Activated gamma-delta T cell treated with anti-CD3 and anti-CD28 coated beads, Interleukin-2, amount 50 U/mL, for 16 hours (primary cell): ENCODE measurements at places on chromosomes 3 and 15.

DNA sequence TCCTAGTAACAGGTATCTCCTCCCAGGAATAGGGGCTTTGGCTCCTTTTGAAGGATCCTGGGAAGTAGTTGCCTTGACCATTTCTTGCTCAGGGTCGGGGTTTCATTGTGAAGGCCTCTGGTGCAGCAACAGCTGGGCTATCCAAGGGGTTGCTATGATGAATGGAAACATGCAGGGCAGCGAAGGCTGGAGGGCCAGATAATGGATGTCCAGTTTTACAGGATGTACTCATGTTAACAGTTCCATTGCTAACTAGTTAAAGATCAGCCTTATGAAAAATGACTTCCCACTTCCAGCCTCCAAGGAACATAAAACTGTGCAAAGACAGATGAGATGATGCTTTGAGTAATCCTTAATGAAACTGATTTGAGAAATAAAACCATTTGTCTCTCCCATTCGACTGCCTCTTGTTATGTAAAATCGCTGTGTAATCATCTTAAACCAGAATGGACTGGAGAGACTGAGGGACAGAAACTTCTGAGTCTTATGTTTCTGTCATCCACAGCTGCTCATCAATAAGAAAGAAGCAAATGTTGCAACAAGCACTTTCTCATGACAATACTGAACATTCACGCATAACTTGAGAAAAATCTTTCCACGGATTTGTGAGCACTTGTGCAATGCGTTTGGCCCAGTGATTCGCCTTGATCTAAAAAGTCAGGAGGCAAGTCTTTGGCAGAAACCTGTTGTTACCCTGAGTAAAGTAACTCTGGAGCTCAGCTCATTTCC lies 473.5 kb upstream of the RGMA start:
- DNase-seq: no peak

- no peak for DNase-seq
Observed at GRCh38 chr15:55823191-55823670, 80.3 kb upstream of the PRTG start.

DNA sequence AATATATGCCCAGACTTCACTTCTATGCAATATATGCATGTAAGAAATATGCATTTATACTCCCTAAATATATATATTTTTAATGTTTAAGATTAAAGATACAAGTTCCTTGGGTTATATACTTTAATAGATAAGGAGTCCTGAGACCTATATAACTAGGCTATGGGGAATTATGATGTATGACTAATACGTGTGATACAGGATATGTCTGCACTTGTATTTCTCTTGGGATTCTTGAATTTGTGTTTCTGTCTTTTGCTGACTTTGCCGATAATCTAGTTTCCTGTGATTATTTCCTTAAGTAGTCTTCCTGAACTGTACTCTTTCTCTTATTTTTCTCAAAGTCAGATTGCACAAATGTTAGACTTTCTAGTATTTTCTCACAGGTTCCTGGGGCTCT lies 109.6 kb downstream of the PIK3CB start:
- no peak for DNase-seq

- DNase-seq: no peak
Observed at GRCh38 chr3:189677667-189678066, 46.5 kb downstream of the TP63 start.

DNA sequence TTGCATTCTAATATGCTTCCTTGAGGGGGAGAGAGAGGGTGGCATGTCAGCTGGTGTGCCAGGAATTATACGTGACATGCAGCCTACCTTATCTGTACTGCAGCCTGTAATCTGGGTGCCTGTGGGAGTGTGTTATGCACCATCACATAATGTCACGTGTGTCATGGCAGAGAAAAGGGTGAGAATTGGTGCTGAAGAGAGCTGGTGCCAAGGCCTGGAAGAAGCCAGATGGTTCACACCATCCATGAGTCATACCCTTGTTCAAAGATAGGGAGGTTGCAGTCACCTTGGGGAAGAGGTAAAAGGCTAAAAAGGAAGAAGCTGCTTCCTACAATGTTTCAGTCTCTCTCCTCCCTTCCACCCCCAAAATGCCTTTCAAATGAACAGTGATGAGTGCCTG lies 5.3 kb downstream of the BRPF1 start:
- no peak for DNase-seq

DNA sequence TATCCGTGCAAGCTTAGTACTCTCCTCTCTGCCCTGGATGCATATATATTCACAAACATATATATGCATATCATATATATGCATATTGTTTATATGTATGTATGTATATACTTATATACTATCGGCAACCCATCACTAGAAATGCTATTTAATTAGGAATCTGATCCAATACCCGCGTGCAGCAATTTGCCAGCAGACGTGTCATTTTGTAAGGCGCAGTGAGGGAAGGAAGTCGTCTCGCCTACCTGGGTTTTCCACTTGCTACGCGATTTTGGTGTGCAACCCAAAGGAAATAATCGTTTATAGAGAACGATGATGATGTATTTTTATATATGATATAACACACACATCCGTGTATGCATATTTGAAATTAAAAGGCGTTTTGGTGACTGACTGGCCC lies 5.6 kb upstream of the FEZF2 start:
- DNase-seq: no peak

DNA sequence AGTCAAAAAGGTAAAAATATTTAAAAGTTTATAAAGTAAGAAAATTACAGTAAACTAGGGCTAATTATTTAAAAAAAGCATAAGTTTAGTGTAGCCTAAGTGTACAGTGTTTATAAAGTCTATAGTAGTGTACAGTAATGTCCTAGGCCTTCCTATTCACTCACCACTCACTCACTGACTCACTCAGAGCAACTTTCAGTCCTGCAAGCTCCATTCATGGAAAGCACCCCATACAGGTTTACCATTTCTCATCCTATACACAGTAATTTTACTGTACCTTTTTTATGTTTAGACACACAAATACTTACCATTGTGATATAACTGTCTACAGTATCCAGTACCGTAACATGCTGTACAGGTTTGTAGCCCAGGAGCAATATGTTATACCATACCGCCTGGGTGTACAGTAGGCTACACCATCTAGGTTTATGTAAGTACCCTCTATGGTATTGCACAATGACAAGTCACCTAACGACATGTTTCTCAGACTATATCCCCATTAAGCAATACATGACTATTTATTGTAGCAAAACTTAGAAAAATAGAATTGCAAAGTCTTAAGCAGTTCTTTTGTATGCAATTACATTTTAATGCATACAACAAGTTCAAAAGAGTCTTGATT lies 19.5 kb downstream of the AVEN start:
- no peak for DNase-seq

DNA sequence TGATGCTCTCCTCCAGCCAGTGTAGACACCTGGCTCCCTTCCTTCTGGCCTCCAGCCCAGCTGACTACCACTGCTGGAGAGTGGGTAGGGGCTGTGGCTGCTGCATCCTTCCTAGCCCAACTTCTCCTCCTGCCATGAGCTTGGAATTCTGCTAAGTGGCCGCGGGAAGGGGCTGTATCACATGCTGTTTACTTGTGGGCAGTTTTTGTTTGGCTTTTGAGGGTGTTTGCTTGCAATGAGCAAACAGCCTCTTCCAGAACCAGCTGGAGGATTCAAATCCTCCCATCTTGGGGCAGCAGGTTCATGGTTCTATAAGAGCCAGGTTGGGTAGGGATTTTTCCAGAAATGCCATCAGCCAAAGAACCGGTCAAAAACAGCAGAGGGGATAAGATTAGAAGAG lies 9.0 kb downstream of the GASK1A start:
- DNase-seq: no peak

DNA sequence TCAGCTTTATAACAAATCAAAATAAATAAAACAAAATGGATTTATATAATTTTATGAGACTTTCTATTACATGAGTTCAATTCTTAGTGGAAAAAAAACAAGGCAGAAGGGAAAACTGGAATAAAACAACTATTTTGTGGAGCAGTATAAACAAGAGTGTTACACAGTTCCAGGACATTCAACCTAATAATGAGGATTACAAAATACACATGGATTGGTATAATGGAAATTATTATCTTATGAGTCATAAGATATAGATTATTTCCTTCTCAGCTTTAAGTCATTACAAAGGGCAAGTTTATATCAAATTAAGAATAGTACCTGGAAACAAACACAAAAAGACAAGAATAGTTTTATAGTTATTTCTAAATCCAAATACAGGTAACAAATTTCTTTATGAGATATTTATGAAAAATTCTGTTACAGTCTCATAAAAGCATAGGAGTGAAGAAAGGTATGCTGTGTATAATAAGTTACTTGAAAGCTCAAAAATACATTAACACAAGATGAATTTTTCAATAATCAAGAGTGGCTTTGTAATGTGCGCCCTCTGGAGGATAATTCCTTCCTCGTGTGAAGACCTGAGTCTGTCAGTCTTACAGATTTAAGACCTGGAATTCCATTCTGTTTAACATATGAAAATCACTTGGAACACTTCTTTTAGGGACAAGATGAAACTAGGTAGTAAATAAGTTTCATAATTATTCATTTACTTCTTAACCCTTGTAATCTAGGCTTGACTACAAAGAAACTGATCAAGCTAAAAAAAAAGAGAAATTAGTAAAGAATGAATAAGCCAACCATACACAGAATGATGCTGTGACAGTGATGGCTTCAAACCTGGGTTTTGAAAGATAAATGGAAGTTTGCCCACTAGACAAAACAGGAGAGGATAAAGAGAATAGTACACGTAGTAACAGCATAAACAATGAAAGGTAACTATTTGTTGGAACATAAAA lies 9.5 kb downstream of the COPS2 start:
- peak; percentile 9 for DNase-seq

DNA sequence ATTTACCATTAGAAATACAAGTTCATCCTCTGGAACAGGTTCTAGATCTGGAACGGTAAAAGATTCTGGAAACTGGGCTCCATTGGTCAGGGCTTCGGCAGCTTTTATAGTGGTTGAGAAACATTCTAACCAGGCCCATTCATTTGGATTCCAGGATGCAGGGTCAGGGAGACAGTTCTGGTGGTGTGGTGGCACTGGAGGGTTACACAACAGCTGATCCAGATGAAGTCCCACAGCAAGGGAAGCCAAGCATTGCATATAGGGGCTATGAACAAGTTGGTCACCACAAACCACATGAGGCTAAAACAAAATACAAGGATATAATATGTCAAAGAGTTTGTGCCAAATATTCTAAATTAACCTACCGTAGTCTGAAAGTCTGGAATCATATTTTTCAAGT lies 43.0 kb downstream of the FBXL22 start:
- no peak for DNase-seq

DNA sequence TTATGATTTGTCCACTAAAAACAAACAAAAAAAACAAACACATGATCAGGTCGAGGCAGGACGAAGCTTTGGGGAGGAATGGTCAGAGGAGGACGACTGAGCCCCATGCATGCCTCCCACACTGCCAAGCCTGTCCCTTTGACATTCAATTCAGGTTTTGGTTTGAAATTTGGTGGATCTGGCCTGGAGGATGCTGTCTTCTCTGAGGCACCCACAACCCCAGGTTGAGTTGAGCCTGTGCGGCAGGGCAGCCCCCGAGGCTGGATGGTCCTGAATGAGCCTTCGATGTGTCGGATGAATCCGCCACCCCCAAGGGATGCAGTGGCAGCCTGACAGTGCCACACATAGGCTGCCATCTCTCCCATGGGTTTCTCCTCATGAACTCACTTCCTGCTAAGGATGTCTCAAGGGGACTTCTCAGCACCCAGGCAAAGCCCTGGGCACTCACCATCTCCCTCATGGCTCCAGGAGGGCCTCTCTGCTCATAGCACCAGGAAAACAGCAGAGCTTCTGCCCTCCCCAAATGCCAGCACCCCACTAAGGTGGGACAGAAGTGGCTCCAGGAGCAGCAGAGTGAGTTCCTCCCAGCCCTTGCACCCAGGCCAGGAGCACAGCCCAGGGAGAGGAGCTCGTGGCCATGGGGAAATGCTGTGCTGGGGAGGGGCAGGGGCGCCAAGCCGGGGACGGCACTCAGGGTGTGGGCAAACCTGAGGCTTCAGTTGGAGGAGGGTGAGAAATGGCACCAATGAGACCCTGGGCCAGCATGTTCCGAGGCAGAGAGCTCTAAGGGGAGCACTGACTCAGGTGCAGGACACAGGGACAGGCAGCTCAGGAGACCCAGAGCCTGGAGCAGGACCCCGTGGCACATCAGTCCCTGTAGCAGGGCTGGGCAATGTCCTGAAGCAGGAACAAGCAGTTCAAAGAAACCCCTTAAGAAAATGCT lies 18.5 kb downstream of the PRR23E start:
- no peak for DNase-seq

DNA sequence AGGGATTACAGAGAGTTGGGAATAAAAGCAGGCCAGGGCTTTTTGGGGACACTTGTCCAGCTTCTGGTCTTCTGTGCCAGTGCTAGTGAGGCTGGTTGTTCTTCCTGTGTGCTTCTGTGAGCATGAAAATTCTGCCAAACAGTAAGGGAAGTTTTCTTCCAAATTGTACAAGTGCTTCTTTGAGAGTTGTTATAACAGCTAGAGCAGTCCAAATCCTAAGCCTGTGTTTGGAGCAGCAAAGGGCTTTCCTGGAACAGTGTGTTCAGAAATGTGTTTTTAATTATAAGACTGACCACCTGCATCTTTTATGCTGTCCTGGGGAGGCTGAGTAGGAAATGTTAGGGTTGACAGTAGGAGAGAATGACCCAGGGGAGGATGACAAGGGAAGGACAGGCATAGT lies 223.0 kb upstream of the P2RY1 start:
- DNase-seq: no peak

GRCh38 chr3:10437272-10437994 lies 68.0 kb downstream of the ATP2B2 start:
- peak; percentile 58 for DNase-seq

- DNase-seq: no peak
Observed at GRCh38 chr3:150215616-150216015, 192.5 kb upstream of the TSC22D2 start.

DNA sequence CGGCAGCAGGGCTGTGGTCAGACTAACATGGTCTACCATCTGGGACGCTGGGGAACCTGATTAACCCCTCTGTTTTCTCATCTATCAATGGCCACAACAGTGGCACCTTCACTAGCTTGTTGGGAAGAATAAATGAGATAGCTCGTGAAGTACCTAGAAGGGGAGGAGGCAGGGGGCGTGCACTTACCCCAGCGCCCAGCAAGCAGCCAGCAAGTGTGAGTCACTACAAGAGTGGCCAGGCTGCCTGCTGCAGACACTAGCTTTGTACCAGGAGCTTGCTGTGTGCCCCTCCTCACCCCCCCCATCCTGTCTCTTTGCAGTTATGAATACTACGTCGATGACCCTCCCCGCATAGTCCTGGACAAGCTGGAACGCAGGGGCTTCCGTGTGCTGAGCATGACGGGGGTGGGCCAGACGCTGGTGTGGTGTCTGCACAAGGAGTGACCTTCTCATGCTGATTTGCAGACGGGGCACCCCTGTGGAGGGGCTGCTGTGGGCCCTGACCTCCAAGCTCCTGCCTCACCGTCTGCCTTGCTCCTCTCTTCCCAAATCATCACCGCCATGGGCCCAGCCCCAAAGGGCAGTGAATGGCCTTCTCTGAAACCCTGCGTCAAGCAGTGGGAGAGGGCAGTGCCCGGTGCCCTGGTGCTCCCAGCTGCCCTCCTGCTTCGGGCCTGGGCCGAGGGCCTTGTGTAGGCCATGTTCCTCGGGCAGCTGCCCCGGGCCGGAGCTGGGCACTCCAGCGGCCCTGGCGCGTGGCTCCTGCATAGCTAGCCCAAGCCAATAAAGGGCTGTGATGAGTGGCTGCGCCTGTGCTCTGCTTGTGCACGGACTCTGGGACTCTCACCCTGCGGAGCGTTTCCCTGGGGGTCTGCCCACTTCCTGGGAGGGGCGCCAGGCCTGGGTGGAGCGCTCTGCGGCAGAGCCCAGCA lies 2.6 kb upstream of the C15orf62 start:
- no peak for DNase-seq

- no peak for DNase-seq
Observed at GRCh38 chr3:144564011-144564410, 592.4 kb downstream of the DIPK2A start.

GRCh38 chr3:8975081-8976020 lies 12.1 kb upstream of the RAD18 start:
- no peak for DNase-seq
